ENCODE measurements at places on chromosomes 4 and X.

- no peak for DNase-seq
Measured at GRCh38 chr4:141826260-141826659, 189.9 kb downstream of the IL15 start.

GRCh38 chr4:108336076-108336475 lies 167.3 kb upstream of the LEF1 start:
- DNase-seq = no peak

DNA sequence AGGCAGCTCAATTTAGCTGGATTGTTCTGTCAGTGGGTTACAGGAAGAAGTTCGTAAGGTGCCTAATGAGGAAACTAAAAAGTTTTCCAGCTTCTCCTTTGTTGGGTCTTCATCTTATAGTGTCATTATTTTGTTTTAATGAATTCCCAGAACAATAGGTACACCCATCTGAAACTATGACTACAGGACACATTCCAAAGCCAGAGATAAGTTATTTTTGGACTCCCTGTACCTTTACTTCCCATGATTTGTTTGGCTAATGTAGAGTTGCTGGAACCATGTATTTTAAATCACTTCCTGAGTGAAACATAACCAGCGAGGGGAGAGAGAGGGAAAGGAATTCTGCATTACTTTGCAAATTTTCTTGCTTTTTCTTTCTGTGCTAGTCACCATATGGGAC lies 114.0 kb downstream of the CLCN5 start:
- DNase-seq = no peak

DNA sequence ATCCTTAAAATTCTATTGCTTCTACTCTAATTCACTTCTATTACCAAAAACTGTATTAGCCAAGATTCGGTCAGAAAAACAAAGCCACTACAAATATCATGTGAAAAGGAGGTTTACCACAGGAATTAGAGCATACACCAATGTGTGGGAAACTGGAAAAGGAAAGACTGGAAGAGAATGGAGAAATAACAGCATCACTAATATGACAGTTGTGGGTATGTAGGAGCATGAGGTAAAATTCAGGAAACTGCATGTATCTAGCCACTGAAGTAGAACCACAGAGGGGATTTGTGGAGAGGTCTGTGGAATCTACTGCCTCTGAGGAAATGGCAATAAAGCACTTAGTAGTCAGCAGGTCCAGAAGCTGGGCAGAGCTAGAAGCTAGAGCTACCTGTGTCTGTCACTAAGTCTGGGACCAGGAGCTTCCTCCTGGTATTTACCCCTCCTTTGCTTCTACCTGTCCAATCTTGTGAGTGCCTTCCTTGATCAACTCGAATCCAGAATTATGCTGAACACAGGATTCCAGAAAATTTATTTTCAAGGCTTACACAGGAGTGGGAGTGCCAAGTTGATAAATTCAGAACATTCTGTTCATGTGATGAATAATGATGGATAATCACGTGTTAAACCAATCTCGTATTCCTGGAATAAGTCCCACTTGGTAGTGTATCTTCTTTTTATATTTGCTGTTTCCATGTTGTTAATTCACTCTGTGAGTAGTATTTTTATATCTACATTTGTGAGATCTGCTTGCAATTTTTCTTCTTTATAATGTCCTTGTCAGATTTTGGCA lies 52.6 kb downstream of the NAF1 start:
- DNase-seq = no peak

DNA sequence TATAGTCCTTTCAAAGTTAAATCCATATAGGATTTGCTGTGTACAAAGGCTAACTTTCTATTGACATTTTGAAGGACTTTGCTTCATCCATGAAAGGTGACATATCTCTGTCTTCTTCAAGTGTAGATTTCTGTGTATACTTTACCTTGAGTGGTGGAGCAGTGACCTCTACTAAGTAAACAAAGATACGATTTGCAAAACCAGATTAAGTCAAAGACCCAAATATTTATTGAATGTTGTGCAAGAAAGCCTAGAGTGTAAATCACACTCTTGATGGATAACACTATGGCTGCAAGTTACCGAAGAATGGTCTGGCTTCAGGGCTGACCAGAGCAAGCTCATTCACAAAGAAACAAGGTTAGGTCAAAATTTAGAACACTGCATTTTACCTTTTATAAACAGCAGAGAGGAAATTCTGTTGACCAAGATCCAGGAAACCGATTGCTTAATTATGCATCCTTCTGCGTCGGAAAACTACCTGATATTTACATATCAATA lies 5.4 kb upstream of the FGG start:
- DNase-seq = no peak

DNA sequence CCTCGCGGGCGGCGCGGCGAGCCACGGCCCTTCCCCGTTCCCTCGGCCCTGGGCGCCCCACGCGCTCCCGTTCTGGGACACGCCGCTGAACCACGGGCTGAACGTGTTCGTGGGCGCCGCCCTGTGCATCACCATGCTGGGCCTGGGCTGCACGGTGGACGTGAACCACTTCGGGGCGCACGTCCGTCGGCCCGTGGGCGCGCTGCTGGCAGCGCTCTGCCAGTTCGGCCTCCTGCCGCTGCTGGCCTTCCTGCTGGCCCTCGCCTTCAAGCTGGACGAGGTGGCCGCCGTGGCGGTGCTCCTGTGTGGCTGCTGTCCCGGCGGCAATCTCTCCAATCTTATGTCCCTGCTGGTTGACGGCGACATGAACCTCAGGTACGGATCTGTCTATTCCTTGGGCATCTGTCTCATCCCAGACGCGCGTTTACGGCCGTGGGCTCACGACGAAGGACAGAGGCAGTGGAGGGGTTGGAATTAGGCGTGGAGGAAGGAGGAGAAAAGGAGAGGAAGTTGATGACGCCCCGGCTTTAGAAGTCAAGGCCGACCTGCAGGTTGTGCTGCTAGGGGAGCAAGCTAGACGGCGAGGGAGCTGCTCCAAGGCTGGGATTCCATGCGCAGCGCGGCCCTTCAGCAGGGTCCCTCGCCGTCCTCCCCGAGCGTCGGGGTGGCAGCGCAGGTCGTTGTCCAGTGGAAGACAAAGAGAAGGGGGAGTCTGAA lies 792 bp downstream of the SLC10A4 start:
- no peak for DNase-seq

DNA sequence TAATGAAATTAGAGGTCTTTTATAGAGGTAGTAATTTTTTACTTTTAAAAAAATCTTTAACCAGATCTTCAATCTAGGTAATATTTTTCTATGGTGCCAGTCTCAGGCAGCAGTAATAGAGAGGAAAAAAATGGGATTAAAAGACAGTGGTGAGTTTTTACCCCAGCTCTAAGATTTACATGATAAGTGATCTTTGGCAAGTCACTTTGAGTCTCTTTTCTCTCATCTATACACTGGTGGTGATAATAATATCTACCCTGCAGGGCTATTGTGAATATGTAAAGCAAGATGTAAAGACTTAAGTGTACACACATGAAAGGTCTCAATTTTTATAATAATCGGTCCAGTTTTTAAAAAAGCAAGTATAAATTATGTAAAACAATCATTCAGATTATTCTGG lies 786.2 kb upstream of the POU3F4 start:
- DNase-seq = no peak

DNA sequence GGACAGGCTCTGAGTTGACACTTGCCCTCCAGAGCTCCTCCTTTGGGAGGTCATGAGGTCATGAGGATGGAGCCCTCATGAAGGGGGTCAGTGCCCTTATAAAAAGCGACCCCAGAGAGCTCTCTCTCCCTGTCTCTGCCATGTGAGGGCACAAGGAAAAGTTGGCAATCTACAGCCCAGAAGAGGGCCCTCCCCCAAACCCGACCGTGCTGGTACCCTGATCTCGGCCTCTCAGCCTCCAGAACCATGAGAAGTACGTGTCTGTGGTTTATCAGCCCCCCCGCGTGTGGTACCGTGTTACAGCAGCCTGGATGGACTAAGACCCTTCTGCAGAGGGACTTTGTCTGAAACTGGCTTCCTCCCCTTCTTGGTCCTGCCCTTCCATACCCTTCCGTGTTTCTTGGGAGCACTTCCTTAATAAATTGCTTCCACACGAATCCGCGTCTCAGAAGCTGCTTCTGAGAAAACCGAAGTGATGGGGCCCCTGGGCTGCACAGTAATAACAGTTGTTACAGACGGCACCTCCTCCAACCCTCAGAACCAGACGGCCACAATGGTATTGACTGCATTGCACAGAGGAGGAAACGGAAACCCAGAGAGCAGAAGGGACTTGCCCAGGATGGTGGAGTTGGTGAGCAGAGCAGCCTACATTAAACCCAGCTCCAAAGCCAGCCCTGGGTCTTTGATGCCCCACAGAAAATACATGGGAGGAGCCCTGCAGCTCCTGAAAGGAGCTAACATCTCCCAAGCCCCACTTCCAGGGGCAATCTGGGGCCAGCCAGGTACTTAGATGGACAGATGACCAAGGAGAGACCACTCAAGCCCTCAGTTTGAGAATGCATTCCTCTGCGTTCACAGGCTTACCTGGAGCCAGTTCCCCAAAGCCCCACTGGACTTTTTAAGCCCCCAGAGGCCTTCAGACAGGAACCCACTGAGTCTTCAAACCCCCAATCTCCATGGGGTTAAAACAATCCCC lies 242.7 kb downstream of the BCOR start:
- peak; percentile 72 for DNase-seq

GRCh38 chr4:145153181-145153903 lies 27.0 kb downstream of the OTUD4 start:
- no peak for DNase-seq

Data from activated gamma-delta T cell treated with anti-CD3 and anti-CD28 coated beads, Interleukin-2, amount 50 U/mL, for 16 hours (primary cell).